Stromal cell of bone marrow (primary cell): ENCODE measurements at places on chromosomes 2 and 18.

GRCh38 chr2:230068651-230069055 is at the start of gene SLC16A14:
TSS of gene SLC16A14 (minus strand) at chr2:230068924. CDS start at chr2:230059352, 9,572 bp downstream.
- no peak for DNase-seq

- DNase-seq: no peak
Observed at GRCh38 chr2:85748985-85749875, 4.6 kb upstream of the ATOH8 start.

- DNase-seq: no peak
Observed at GRCh38 chr2:234095301-234095700, 44.8 kb downstream of the SPP2 start.

DNA sequence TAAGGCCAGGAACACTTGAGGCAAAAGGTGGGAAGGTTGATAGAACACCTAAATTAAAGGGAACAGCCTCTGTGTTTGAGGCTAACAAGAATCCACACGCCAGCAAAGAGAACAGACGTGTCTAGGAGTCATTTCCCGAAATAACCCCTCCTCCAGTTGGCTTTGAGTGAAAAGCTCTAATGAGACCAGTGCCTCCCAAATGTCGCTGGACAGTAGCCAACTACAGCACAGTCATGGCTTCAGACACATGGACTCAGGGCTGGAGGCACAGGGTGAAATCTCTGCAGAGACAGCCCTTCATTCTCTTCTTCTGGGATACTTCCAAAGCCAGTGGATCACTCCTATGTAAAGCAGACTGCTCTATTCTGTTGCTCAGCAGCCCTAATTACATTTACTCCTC is 49.6 kb downstream of the SOWAHC start:
- DNase-seq: peak; percentile 85

- no peak for DNase-seq
Observed at GRCh38 chr2:39127973-39128372, 7.1 kb upstream of the SOS1 start.

DNA sequence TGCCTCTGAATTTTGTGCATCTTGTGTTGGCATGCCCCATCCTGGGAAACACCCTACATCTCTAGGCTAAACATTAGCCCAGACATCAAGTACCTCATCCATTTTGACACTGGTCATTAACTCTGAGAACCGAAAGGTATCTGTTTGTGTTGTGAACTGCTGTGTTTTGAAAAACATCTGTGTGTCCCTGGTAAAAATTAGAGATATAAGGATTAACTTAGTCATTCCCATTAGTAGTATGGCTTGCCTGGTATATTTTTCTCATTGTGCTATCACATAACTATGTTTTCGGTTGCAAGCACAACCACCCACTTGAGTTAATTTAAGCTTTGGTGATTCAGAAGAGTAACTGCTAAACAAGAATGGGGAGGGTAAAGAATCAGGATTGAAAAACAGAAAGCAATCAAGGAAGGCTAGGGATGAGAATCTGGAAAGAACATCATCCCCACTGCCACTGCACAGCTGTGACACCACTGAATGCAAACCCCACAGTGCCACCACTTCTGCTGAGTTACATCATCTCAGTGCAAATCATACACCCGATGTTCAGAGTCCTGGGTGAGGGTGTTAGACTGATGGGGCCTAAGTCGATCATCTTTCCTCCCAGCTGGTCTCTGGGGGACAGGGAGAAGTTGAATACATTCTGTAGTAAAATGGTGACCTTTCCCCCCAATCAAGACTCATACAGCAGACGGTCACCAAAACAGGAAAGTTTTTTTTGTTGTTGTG is 234.0 kb downstream of the EPHA4 start:
- no peak for DNase-seq

DNA sequence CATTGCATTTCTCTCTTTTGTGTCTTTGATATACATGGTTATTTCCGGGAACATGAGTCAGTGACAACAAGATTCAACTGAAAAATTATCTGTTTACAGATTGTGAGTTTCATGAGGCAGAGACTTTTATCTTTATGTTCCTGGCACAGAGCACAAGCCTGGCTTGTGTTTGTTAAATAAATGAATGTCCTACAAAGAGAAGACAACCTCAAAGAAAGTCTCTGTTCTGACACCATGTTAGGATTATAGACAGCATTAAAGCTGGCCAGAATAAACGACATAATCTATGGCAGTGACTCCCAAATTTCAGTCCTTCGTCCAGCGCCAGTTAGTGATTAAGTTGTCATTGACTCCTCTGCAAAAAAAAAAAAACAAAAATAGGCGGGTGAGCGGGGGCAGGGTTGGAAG is 97.4 kb upstream of the DNAJC10 start:
- no peak for DNase-seq

- DNase-seq: no peak
Observed at GRCh38 chr2:18829251-18829902, 240.0 kb upstream of the NT5C1B start.

GRCh38 chr2:22694856-22695255 is 690.1 kb upstream of the KLHL29 start:
- DNase-seq: no peak

DNA sequence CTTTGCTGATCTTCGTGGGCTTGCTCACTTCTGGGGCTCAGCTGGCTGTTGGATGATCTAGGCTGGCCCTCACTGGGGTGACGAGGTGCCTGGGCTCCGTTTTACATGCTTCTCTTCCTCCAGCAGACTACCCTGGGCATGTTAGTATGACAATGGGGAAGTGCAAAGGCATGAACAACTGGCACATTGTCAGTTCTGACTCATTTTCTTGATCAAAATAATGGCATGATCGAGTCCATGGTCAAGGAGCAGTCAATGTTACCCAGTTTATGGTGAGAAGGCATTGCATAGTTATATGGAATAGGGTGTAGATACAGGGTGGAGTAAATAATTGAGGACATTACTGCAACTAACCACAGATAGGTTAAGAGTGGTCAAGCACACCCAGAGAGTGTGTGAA is 10.0 kb upstream of the UPP2 start:
- no peak for DNase-seq

- DNase-seq: peak; percentile 38
Observed at GRCh38 chr2:215711471-215712034, 275.7 kb upstream of the FN1 start.

DNA sequence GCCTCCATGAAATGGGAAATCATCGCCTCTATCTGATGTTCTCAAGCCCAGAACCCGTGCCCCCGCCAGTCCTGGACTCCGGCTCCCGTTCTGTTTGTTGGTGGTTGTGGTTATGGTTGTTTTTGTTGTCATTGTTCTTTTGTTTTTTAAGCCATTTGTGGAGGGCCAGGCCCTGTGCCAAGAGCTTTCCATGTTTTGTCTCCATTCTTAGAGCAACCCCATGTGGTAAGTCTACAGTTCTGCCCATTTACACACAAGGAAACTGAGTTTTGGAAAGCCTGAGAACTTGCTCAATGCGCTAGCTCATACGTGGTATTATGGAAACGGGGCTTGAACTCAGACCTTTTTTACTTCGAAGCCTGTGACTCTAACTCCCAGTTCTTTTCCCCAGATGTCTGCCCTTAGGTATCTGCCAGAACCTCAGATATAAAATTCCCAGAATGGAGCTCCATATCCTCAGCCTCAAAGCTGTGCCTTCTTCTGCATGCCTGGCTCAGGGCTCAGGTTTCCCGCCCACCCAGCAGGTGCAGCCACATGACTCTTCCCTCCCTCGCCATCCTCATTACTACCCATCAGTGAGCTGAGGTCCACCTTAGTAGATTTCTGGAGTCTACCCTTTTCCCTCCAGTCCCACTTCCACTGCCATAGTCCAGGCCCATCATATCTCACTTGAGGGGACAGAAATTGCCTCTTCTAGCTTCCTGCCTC is 194.1 kb downstream of the KLHL29 start:
- no peak for DNase-seq

DNA sequence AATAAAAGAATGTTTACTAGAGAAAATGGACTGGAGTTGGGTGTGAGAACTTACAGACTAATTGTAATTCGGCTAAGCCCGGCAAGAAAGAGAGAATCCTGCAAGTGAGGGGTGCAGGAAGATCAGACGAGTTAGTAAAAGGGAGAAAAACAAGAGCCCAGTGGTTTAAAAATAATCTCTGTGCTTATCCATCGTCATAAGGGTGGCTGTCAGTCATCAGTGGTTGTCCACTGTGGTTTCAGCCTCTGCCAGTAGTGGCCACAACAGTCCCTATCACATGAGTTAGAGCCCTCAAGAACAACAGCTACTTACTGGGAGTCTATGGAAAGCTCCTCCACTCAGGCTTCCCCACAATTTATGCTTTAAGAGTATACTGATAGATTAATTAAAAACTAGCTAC is 239.8 kb downstream of the SETBP1 start:
- no peak for DNase-seq

- DNase-seq: no peak
Observed at GRCh38 chr2:120269816-120270215, 17.2 kb downstream of the RALB start.

- DNase-seq: no peak
Observed at GRCh38 chr2:63651356-63651755, 62.6 kb downstream of the MDH1 start.

GRCh38 chr2:162379719-162380580 is 36.0 kb downstream of the GCA start:
- no peak for DNase-seq

- DNase-seq: no peak
Observed at GRCh38 chr2:170092436-170093060, 85.4 kb upstream of the MYO3B start.

DNA sequence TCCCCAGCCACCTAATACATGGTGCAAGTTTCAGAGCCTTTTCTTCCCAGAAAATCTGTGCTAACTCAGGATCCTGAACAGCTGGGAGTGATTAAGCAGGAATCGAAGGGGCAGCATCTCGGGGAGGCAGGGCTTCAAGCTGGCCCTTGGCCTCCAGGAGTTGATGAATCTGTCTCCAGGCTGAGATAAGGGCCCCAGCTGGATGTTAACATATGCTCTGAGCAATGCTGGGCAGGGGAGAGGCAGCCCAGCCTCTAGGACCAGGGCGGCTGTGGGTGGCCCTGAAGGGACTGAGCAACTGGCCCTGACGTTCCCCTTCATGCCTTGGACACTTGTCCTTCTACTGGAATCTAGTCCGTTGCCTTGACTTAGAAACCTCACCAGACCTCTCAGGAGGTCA is 84.1 kb upstream of the EPC2 start:
- DNase-seq: no peak

DNA sequence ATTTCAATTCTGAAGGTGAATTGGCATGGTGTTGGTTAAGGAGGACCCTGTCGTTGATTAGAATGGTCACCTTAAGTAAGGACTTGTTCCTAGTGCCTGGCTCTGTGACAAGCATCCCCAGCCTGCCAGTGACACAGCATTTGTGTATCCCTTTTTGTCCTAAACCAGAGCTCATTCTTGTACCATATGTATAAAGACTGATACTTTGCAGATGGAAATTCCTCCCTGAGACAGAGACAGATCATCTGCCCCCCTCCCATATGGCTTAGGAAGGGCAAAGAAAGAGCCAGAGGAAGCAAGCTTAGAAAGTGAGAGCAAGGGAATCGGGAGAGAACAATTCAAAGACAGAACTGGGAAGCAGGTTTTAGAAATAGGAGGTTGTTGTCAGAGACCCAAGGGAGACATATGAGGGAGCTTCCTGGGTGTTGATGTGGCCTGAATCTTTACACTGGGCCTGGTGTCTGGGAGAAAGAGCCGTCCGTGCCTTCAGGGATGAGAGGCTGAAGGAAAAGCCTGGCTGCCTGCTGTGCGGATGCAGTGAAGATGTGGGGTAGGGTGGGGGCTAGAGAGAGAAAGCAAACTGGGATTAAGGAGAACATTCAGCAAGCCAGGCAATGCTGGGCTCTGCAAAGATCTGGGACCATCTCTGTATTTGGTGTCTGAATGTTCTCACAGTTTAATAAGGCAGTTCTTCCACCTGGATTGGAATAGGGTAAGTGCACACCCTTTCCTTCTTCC is 13.2 kb upstream of the CHRNA1 start:
- DNase-seq: no peak

GRCh38 chr2:70083344-70084156 is 3.7 kb upstream of the PCBP1 start:
- DNase-seq: no peak

GRCh38 chr2:233047206-233047605 is 12.9 kb upstream of the INPP5D start:
- no peak for DNase-seq

- no peak for DNase-seq
Observed at GRCh38 chr2:7977981-7978380, 703.9 kb upstream of the ID2 start.

- DNase-seq: no peak
Observed at GRCh38 chr18:59725142-59725541, 27.9 kb upstream of the CCBE1 start.

DNA sequence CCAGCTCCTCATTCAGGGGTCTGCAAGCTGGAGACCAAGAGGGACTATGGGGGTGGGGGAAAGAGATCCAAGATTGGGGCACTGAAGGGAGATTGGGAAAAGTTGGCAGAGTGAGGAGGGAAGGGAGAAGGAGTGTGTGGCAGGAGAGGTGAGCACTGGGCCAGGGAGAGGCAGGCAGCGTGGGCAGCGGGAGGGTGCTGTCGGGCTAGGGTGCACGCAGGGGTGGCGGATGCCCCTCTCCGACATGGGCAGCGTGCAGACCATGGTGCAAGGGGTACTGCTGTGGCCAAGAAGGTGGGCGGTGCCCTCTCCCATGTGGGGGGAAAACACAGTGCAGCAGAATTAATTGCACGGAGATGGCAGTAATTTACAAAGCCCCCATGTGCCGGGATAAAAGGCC is 74.1 kb downstream of the CELF4 start:
- DNase-seq: no peak

DNA sequence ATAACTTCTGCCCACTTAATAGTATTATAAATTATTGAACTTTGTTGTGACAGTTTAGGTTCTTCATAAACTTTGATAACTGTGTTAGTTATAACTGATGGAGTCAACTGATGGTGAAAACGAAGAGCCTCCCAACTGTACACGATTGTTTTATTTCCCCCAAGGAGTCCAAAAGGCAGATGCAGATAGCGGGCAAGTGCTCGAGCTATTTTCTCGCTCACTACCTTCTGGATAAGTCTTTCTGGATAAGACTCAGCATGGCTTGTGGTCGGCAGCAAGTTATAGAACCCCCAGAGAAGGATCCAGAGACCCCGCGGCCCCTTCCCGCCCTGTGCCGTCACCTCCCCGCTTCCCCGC is 517 bp downstream of the GCFC2 start:
- DNase-seq: no peak

DNA sequence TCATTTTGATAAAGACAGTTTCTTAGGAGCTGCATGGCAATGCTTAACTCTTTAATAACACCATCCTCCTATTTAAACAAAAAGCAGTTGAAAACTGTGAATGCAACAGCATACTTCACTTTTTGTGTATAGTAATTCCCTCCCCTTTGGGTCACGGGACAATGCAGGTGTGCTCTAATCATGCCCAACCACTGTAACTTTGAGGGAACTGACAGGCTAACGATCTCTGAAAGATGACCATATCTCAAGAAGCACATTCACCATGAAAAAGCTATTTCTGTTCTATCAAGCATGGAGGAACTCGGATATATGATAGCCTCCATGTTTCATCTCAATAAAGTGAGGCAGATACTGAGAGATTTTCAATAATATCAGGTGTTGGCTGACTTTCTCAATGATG is 81.1 kb upstream of the CD226 start:
- no peak for DNase-seq
